ENCODE measurements at places on chromosomes 6 and 20.

GRCh38 chr20:20734475-20734948 lies 22.1 kb upstream of the RALGAPA2 start:
- peaks cover 3% of the 10 kb centered on the region for H3K36me3 ChIP-seq
- no peak overlapping the region for H3K4me3 ChIP-seq
- H3K27ac ChIP-seq: no peak overlapping the region
- H3K27me3 ChIP-seq: peaks cover 13% of the 10 kb centered on the region
- peaks cover 6% of the 10 kb centered on the region for H3K4me1 ChIP-seq
- no peak for DNase-seq

GRCh38 chr6:39555136-39555535 lies 170.1 kb downstream of the KIF6 start:
- H3K27me3 ChIP-seq: peaks cover 29% of the 10 kb centered on the region
- DNase-seq: no peak
- H3K36me3 ChIP-seq: no peaks in the 10 kb centered on the region

DNA sequence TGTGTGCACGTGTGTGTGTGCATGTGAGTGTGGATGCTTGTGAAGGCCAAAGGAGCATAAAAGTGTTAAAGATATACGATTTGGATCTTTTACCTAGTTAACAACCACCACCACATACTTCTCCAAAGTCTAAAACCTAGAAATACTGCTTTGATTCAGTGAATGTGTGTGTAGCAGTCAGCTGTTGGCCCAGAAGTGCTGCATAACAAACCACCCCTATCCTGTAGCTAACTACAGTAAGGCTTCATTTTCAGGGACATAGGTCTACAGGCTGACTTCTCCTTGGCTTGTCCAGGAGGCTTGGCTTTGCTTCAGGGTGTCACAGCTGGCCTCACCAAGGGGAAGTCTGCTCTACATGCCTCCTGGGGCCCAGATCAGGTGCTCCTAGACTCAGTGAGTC lies 2.4 kb upstream of the CST8 start:
- no peaks in the 10 kb centered on the region for H3K36me3 ChIP-seq
- no peak overlapping the region for H3K27ac ChIP-seq
- peaks cover 3% of the 10 kb centered on the region for H3K4me1 ChIP-seq
- H3K4me3 ChIP-seq: no peak overlapping the region
- no peaks in the 10 kb centered on the region for H3K27me3 ChIP-seq
- no peak for DNase-seq

DNA sequence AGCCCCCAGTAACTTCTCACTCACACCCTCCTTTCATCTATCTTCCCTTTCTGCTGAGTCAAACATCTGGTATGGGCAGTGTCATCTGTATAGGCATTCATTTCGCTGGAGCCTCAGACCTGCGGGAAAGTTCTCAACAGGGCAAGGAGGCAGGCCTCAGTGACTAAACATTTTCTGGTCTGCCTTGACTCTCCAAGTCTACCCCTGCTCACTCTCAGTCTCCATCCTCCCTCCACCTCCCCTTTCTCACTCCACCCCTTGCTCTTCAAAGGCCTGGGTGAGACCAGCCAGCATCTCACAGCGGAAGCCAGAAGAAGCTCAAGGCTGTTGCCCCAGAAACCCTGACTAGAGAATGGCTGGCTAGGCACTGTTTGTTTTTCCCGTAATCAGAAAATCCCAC lies 105.0 kb upstream of the BEND6 start:
- H3K36me3 ChIP-seq: no peaks in the 10 kb centered on the region
- H3K4me3 ChIP-seq: no peak overlapping the region
- H3K27ac ChIP-seq: no peak overlapping the region
- H3K4me1 ChIP-seq: peaks cover 7% of the 10 kb centered on the region
- no peak for DNase-seq
- peaks cover 67% of the 10 kb centered on the region for H3K27me3 ChIP-seq

DNA sequence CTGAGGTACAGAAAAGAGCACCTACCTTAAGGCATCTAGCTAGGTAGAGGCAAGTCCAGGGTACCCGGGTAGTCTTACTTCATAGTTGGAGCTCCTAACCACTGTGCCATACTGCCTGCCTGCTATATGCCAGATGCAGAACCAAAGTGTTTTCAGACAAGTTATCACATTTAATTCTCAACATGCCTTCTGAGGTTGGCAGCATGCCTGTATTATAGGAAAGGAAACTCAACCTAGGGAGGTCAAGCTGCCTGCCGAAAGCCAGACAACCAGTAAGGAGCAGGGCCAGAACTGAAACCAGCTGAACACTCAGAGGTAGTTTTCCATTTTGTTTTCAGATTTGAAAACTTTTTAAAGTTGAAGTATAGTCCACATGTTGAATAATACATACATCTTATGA lies 5.4 kb downstream of the CTNNBL1 start:
- no peak overlapping the region for H3K4me3 ChIP-seq
- H3K27me3 ChIP-seq: no peaks in the 10 kb centered on the region
- H3K4me1 ChIP-seq: peaks cover 20% of the 10 kb centered on the region
- peaks cover 7% of the 10 kb centered on the region for H3K36me3 ChIP-seq

DNA sequence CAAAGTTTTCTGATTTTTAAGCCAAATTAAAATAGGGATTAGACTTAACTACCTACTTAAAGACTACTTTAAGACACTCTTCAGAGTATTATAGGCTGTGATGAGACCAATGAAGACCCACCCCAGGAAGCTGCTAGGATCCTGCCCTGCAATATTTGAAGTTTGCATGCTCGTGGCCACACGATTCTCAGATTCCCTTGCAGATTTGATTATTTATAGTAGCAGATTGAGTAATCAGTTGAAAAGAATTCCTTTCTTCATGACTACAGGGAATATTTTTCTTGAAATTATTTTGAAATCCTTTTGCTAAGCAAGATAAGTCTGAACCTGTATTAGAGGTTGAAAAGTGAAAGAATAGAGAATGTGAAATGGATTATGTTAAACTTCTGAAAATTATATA lies 122.3 kb downstream of the B3GAT2 start:
- H3K4me3 ChIP-seq: no peak overlapping the region
- no peaks in the 10 kb centered on the region for H3K27me3 ChIP-seq
- no peaks in the 10 kb centered on the region for H3K4me1 ChIP-seq

GRCh38 chr6:45922728-45923351 lies 92.8 kb downstream of the CLIC5 start:
- no peak overlapping the region for H3K4me3 ChIP-seq
- peaks cover 2% of the 10 kb centered on the region for H3K4me1 ChIP-seq
- H3K36me3 ChIP-seq: no peaks in the 10 kb centered on the region
- no peaks in the 10 kb centered on the region for H3K27me3 ChIP-seq
- peak; percentile 44 for DNase-seq

- no peak overlapping the region for H3K27ac ChIP-seq
- no peaks in the 10 kb centered on the region for H3K27me3 ChIP-seq
- H3K36me3 ChIP-seq: no peaks in the 10 kb centered on the region
- H3K4me1 ChIP-seq: no peaks in the 10 kb centered on the region
Measured at GRCh38 chr6:72363844-72364740, 257.8 kb upstream of the KCNQ5 start.

GRCh38 chr6:33984466-33985312 lies 161.2 kb downstream of the GRM4 start:
- H3K4me1 ChIP-seq: peaks cover 4% of the 10 kb centered on the region
- H3K27ac ChIP-seq: no peak overlapping the region
- H3K36me3 ChIP-seq: no peaks in the 10 kb centered on the region

DNA sequence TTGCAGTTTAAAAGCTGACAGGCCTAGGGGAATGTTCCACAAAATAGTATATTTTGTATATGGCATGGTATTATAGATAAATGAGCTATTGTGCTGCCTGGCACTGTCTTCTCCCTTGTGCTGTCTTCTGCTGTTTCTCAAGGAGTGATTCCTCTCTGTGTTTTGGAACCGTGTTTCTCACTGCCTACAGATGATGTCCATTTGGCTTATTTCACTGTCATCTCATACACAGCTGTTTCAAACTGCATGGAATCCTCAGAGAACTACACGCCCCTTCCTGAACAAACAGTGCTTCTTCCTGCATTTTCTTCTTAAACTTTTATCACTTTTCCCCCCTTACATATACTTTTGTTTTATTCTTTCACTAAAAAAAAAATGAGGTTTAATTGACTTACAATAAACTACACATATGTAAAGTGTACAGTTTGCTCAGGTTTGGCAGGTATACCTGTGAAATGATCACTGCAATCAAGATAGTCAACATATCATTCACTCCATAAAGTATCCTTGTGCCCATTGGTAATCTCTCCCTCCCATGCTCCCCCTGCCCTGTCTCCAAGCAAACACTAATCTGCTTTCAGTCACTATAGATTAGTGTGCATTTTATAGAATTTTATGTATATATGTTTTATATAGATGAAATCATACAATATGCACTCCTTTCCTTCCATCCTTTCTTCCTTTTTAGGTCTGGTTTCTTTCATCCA lies 43.0 kb downstream of the CBFA2T2 start:
- peaks cover 37% of the 10 kb centered on the region for H3K4me1 ChIP-seq
- peaks cover 6% of the 10 kb centered on the region for H3K36me3 ChIP-seq
- H3K4me3 ChIP-seq: no peak overlapping the region

GRCh38 chr6:150153905-150154492 lies 11.2 kb downstream of the PPP1R14C start:
- no peak overlapping the region for H3K4me3 ChIP-seq
- H3K4me1 ChIP-seq: peaks cover 26% of the 10 kb centered on the region
- no peaks in the 10 kb centered on the region for H3K36me3 ChIP-seq
- peaks cover 53% of the 10 kb centered on the region for H3K27me3 ChIP-seq

GRCh38 chr20:45039475-45039820 lies 61.5 kb downstream of the KCNS1 start:
- H3K27ac ChIP-seq: no peak overlapping the region
- H3K4me3 ChIP-seq: no peak overlapping the region
- no peak for DNase-seq
- H3K36me3 ChIP-seq: peaks cover 50% of the 10 kb centered on the region
- H3K27me3 ChIP-seq: no peaks in the 10 kb centered on the region

DNA sequence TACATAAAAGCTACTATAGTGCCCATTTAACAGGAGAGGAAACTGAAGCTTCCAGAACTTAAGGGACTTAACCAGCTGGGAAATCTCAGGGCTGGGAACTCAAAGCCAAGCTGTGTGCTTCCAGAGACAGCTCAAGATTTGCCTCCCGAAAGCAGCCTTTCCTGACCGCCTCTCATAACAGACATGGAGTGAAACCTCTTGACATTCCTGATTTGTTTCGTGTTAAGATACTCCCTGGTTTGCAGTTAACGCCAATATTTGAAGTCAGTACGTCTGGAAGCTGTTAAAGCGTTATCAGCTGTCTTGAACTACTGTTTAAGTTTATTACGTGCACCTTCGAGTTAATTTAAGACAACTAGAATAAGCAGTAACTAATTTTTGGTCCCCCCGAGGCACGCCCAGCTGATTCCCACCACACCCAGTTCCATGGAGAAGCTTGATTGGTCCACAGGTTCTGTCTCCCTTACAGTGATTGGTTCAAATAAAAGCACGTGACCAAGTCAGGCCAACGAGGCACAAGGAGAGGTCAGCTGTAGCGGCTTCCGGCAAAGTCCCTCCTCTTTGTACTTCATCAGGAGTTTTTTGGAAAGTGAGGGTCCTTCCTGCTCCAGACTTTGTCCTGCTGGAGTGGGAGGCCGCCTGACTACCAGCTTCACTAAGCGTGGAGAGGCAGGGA lies 8.9 kb upstream of the TCP11 start:
- no peak overlapping the region for H3K27ac ChIP-seq
- no peak overlapping the region for H3K4me3 ChIP-seq

DNA sequence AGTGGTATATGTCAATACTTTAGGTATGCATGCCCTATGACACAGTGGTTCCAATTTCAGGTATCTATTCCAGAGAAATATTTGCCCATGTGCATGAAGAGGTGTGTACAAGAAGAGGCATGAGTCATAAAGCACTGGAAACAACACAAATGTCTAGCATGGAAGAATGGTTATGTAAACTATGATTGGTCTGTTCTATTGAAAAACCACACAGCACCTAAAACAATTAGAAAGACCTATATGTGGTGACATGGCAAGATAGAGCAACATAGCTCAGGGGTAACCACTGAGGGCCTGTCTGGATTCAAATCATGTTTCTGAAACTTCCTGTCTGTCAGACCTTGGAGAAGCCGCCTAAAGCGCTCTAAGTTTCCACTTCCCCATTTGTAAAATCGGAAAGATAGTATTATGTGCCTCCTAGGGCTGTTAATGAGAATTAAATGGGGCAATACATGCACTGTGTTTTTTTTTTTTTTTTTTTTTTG lies 76.0 kb upstream of the SHLD1 start:
- H3K36me3 ChIP-seq: peaks cover 3% of the 10 kb centered on the region
- H3K4me1 ChIP-seq: no peaks in the 10 kb centered on the region
- DNase-seq: no peak
- no peak overlapping the region for H3K27ac ChIP-seq
- no peak overlapping the region for H3K4me3 ChIP-seq

DNA sequence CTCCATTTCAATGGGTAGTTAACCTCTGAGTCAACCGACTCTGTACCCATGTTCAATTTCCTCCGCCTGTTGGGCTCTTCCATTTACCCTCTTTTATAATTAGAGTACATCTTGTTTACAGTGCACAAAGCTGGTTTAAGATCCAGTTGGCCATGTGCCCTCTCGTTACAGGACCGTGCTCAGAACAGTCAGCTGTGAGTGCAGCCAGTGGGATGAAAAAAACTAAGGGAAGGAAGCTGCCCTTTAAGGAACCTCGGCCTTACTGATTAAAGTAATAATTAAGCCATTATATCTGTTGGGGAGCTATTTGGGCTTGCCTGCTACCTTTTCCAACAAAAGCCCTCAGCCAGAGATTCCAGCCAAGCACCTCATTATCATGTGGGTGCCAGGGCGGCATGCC lies 68.8 kb downstream of the TMEM170B start:
- no peak for DNase-seq
- H3K36me3 ChIP-seq: no peaks in the 10 kb centered on the region
- H3K4me1 ChIP-seq: no peaks in the 10 kb centered on the region
- no peak overlapping the region for H3K27ac ChIP-seq

- peak overlapping the region; percentile 62 for H3K4me3 ChIP-seq
- H3K4me1 ChIP-seq: peaks cover 16% of the 10 kb centered on the region
- no peaks in the 10 kb centered on the region for H3K36me3 ChIP-seq
- no peak for DNase-seq
- H3K27ac ChIP-seq: peak overlapping the region; percentile 45
Measured at GRCh38 chr6:154277629-154278017, 79.0 kb downstream of the IPCEF1 start.

GRCh38 chr20:43384101-43384940 lies 73.4 kb upstream of the SRSF6 start:
- no peak for DNase-seq
- no peak overlapping the region for H3K27ac ChIP-seq
- H3K27me3 ChIP-seq: peaks cover 45% of the 10 kb centered on the region
- no peaks in the 10 kb centered on the region for H3K36me3 ChIP-seq
- H3K4me1 ChIP-seq: no peaks in the 10 kb centered on the region

GRCh38 chr20:15923030-15923776 lies 650.0 kb downstream of the KIF16B start:
- H3K27me3 ChIP-seq: no peaks in the 10 kb centered on the region
- H3K4me1 ChIP-seq: no peaks in the 10 kb centered on the region
- H3K27ac ChIP-seq: no peak overlapping the region
- H3K36me3 ChIP-seq: no peaks in the 10 kb centered on the region
- no peak for DNase-seq

DNA sequence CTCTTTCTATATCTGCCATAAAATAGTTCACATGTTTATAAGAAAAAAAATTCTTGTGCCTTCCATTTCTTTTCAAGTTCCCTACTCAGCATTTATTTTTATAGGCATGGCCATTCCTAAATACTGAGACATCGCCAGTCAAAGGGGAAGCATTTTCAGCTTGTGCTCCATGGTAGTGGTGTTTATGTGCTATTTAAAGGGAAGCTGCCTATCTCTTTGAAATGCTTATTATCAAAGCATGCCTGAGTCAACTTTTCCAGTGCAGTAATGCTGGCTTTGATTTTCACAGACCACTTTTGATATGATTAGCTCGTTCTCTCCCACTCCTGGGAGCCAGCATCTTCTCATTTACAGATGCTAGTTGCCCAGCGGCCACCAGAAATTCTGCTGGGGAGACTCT lies 124.1 kb upstream of the RIN2 start:
- H3K4me3 ChIP-seq: no peak overlapping the region
- H3K36me3 ChIP-seq: no peaks in the 10 kb centered on the region
- no peaks in the 10 kb centered on the region for H3K4me1 ChIP-seq
- H3K27me3 ChIP-seq: no peaks in the 10 kb centered on the region
- DNase-seq: no peak

Measured in effector memory CD8-positive, alpha-beta T cell (primary cell).